Mucosa of descending colon (tissue), 3 donors: ENCODE measurements at places on chromosomes 2 and 18. TPM values are rescaled to one million over a fixed set of nuclear protein-coding genes. Genes with fewer than 3 reads are reported as not detected.

MARCHF4 gene
- total RNA-seq: 0.25 TPM

MRPL30 gene
- total RNA-seq: 23.2 TPM

ACMSD gene
- total RNA-seq: not detected

UGT1A10 gene
- 116 TPM for total RNA-seq

DLX1 gene
- 0.14 TPM for total RNA-seq

DSG4 gene
- total RNA-seq: 0.24 TPM

PAX8 gene
- 0.82 TPM for total RNA-seq

SPP2 gene
- not detected for total RNA-seq

B3GNT7 gene
- 149 TPM for total RNA-seq

GPAT2 gene
- total RNA-seq: 3.2 TPM

GALNT3 gene
- total RNA-seq: 33.4 TPM

IL1R2 gene
- 17.9 TPM for total RNA-seq

- DNase-seq: no peak
These were observed 277.3 kb downstream of the MBD5 start for GRCh38 chr2:148298196-148298595.

GRCh38 chr18:48959921-48960920 is 9.5 kb upstream of the SMAD7 start:
- DNase-seq: no peak

GRCh38 chr2:49289711-49290110 is 135.4 kb upstream of the FSHR start:
- DNase-seq: no peak

DNA sequence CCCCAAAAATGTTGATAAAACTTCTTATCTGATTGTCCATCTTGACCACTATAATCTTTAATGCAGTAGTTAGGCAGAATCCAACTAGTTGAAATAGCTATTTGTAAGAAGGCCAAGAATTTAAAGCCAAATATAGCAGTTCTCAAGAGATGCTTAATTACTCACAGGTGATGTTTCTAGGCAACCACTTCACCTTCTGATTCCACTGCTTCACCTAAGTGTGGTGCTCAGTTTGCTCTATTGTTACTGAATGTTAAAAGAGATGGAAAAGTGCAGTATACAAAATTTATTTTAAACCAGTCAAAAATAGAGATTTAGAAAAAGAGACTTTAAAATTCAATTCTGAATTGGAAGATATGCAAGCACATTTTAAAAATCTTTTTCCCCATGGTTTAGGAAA is 539.4 kb downstream of the ZNF804A start:
- no peak for DNase-seq

DNA sequence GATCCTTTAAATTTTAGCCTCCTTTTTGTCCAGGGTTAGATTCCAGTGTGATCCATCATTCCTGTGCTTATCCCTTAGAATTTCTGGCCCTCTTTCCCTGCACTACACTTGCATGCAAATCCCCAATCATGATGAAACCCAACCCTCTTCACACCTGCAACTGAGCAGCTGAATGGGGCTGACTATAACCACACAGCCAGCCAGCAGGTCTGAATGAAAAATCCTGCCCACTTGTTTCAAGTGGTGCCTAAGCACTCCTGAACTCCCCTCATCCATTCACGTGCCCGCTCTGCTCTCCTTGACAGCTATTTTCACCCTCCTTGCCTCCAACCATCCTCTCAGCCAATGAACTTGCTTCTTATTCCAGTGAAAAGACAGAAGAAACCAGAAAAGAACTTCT is 80.5 kb upstream of the AFF3 start:
- DNase-seq: no peak

GRCh38 chr2:48532174-48532573 is 2.2 kb downstream of the STON1 start:
- no peak for DNase-seq

DNA sequence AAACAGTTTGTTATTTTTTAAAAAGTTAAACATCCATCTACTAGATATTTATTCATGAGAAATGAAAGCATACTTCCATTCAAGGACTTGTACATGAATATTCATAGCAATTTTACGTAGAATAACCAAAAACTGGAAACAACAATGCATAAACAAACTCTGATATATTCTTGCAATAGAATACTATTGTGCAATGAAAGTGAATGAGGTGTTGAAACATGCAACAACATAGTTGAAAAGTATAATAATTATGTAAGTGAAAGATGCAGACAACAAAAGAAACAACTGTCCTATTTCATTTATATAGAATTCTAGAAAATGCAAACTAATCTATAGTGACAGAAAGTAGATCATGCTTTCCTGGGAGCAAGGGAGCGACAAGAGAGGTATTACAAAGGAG is 206.6 kb upstream of the KLHL29 start:
- no peak for DNase-seq

DNA sequence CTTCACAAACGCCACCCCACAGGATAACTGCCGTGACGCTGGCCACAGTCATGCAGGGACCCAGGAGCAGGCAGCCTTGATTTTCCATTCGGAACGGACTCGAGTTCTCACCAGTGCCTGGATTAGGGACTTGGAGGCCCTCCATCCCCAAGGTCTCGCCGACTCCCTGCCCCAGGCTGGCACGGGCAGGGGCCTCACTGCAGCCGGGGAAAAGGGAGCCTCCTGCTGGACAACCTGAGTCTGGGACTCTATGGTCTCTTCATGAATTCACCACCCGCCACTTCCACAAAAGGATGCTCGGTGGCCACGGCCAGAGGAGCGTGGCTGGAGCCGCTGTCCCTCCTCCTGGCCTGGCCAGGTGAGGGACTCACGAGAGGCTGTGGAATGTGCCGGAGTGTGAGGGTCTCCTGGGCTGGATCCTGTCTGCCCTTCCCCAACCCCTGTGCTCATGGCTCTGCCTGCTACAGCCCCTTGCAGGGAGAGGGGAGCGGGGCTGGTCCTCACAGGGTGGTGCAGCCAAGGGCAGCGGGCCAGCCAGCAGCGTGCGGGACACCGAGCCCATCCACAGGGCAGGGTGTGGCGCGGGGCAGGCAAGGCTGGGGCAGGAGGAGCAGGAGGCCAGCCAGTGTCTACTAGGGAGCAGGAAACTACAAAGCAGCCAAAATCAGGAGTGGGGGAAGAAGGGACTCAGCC is 42.3 kb downstream of the AQP12A start:
- no peak for DNase-seq

GRCh38 chr2:182148344-182148743 is 162.7 kb downstream of the PPP1R1C start:
- no peak for DNase-seq

GRCh38 chr18:71913641-71914040 is 630.5 kb downstream of the CBLN2 start:
- DNase-seq: no peak

DNA sequence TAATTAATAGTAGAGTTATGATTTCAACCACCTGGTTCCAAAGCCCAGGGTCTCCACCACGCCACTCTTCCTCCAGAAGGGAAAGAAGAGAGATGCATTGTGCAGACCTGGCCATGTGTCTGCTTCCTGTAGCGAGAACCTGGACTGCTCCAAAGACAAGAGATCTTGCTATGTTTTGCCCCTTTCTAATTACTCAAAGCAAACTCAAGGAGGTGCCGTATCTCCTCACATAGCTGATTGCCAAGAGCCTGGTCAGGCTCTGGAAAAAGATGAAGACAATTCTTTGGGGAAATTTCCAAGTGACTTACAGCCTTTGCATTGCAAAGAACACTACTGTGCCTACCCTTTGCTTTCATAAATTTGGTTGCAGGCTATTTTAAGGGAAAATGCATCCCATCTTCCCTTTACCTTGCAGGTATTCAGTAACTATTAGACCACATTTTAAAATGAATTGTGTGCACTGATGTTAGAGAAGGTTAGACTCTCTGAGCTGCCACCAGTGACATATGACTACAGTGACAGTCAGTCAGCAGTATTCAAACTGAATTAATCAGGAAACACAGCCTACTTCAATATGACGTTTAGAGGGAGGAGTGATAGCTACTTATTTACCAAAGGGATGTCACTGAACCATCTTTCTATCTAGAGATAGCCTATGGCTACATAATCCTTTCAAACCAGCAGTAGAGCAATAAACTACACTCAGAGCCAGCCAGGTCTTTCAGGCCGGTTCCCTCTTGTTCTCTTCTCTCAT is 842.1 kb upstream of the FANCL start:
- DNase-seq: no peak

- no peak for DNase-seq
These were observed 25.1 kb downstream of the FBXO48 start for GRCh38 chr2:68441994-68442322.

GRCh38 chr18:48771641-48772375 is 179.0 kb downstream of the SMAD7 start:
- DNase-seq: no peak

GRCh38 chr18:44934901-44935300 is 254.2 kb downstream of the SETBP1 start:
- DNase-seq: no peak
